ENCODE measurements at places on chromosomes 2 and 18.

GRCh38 chr2:95026471-95027368 lies 1.2 kb downstream of the MAL start:
- no peak for DNase-seq

DNA sequence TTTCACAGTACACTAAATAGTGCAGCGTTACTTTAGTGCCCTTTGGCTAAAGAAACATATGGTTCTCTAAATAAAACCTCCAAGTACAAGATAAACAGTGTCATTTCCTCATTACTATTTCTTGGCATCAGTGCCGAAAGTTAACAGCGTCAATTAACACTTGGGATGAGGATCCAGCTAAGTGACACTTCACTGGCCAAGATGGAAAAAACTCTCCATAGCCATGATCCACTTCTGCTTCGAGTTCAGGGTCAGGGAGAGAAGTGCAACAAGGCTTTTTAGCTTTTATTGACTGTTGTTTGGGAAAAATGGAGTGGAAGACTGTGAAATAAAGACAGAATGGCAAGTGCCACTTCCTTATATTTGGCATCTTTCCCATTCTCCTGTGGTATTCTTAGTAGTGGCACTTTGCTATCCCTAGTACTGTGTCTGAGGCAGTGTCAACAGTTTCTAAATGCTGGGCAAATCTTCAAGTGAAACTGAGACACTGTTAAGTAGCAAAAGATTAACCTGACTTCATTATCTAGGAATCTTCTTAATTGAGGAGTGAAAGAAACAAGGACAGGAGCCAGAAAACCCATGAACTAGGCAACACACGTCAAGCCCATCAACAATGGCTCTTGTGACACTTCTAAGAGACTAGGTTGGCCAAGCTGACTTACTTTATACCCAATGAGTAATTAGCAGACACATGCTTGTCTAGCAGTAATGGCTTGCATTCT lies 222.5 kb upstream of the SESTD1 start:
- DNase-seq: no peak

DNA sequence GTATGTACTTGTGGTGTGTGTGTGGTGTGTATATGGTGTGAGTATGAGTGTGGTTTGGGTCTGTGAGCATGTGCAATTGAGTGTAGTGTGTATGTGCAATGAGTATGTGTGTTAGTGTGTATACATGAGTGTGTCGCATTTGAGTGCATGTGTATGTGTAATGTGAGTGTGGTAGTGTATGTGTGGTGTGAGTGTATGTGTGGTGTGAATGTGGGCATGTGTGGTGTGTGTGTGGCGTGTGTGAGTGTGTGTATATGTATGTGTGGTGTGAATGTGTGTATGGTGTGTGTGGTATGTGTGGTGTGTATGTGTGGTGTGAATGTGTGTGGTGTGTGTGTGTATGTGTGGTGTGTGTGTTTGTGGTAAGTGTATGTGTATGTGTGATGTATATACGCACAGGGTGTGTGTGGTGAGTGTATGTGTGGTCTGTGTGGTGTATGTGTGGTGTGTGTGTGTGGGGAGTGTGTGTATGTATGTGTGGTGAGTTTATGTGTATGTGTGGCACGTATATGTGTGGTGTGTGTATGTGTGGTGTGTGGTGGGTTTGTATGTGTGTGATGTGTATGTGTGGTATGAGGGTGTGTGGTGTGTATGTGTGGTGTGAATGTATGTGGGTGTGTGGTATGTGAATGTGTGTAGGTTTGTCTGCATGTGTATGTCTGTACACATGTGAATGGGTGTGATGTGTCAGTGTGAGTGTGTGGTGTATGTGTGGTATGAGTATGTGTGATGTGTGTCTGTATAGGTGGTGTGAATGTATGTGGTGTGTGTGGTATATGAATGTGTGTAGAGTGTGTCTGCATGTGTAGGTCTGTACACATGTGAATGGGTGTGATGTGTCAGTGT lies 123.4 kb downstream of the DOCK10 start:
- DNase-seq: no peak

GRCh38 chr2:126616606-126617069 lies 39.3 kb upstream of the GYPC start:
- DNase-seq: no peak

GRCh38 chr18:56661360-56662062 lies 10.4 kb downstream of the WDR7 start:
- DNase-seq: no peak

- no peak for DNase-seq
Measured at GRCh38 chr2:239392072-239392357, 8.8 kb downstream of the HDAC4 start.

- no peak for DNase-seq
Measured at GRCh38 chr2:86062043-86062442, 43.6 kb downstream of the POLR1A start.

DNA sequence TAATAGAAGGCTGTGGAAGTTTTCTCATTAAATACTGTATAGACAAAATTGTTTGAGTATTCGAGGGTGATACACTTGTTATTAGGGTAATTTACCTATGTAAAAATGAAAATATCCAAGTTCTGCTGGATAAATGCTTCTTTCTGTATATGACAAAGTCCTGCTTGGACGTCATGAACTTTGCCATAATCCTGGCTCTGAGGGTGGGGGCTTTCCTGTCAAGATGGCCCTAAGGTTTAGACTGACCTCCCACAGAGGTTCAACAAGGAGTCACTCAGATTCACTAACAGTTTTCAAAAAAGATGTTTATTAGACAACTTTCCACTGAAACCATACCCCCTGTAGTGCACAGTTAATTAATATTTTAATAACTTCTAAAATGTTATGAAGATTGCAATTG lies 52.5 kb upstream of the NABP1 start:
- DNase-seq: no peak

- no peak for DNase-seq
Measured at GRCh38 chr2:19796035-19796695, 105.6 kb downstream of the TTC32 start.

DNA sequence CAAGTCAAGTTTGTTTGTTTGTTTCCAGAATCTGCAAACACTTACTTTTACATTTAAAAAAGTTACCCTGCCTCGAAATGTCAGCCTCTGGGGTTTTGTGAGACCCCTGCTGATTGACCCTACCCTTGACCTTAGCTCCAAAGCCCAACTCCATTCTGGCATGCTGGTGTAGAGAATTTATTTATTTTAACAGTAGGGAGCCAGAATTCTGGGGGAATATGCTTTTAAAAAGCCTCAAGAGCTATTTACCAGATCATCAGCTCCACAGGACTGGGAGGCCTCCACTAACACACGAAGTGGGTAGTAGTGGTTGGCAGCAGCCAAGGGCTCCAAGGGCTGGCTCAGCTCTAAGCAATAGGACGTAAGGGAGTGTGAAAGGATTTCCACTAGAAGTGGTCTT lies 23.2 kb upstream of the GREB1L start:
- DNase-seq: no peak

- DNase-seq: no peak
Measured at GRCh38 chr2:198316852-198317396, 512.5 kb downstream of the PLCL1 start.

GRCh38 chr18:45775241-45775676 lies 50.2 kb upstream of the SIGLEC15 start:
- no peak for DNase-seq

DNA sequence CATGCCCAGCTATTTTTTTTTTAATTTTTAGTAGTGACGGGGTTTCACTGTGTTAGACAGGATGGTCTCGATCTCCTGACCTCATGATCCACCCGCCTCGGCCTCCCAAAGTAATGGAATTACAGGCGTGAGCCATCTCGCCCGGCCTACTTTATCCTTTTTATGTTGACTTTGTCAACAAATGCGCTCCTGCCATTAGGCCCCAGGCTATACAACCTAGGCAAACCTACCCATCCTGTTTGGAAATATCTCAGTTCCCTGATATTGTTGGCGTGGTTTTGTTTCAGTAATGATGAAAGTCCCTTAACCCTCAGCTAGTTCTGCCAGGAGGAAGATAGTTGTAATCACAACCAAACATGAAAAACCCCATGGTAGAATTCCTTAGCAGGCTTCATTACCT lies 249.4 kb upstream of the SOX11 start:
- no peak for DNase-seq

DNA sequence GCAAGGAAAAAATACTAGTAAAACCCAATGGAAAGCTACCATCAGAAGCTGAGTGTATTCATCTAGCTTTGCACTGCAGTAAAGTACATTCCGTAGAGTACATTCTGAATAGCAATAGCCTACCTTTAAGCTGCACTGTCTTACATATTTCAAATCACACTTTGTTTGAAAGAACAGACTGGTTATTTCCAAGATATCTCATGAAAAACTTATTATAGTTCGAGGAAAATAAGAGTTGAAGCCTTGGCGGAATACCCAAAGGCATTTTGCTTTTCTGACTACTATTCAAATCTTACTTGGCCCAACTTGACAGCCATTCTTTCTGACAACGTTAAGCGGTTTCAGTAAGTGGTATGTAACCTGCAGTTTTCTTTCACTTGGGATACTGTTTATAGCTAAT lies 177.6 kb downstream of the NRXN1 start:
- no peak for DNase-seq

GRCh38 chr18:57730146-57730545 lies 73.0 kb downstream of the ATP8B1 start:
- DNase-seq: no peak

DNA sequence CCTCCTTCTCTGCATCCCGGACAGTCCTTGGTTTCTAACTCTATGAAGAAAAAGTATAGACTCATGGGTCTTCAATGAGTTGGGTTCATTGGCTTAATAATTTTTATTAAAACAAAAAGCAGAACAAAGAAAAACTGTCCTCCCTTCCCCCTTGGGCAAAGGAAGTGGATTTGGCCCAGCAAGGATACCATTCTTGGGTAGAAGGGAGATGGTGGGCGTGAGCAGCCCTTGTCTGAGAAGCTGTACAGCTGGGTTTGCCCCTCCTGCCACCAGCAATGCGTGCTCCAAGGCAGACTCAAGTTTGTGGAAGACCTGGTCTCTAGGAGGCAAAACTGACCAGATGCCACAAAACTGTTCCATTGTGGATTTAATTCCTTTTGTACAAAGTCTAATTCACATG lies 12.7 kb downstream of the PCARE start:
- DNase-seq: no peak

DNA sequence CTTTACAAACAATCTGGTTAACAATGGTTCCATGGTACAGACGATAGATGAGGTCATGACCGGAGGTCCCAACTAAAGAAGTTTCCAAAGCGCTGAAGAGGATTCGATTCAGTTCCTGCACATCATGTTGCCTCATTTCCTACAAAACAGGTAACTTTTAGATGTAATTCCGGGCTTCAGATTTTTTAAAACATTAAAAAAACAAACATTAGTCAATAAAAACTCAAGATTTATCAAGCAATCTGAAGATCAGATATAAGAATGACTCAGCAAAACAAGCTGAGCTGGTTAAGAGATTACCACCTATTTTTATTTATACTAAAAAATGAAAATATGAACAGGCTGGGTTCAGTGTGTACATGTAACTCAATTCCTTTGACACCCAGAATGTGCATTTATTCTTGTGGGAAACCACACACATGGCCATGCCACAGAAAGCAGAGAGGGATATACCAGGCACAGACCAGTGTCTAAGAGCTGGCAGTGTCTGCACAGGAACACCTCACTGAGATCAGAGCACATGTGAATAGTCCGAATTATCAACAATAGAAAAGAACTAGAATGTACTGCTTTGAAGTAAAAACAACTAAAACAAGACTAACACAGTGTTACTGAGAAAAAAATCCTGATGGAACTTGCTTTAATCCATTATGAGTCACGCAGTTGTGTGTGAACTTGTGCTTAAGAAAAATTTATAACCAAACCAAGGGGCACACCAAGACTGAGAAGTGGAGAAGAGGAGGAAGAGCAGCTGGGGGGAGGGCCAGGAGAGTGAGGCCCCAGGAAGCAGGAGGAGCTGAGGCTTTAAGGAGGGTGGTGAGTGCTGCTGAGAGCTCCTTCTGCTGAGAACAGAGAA lies 9.5 kb downstream of the USP40 start:
- DNase-seq: no peak

DNA sequence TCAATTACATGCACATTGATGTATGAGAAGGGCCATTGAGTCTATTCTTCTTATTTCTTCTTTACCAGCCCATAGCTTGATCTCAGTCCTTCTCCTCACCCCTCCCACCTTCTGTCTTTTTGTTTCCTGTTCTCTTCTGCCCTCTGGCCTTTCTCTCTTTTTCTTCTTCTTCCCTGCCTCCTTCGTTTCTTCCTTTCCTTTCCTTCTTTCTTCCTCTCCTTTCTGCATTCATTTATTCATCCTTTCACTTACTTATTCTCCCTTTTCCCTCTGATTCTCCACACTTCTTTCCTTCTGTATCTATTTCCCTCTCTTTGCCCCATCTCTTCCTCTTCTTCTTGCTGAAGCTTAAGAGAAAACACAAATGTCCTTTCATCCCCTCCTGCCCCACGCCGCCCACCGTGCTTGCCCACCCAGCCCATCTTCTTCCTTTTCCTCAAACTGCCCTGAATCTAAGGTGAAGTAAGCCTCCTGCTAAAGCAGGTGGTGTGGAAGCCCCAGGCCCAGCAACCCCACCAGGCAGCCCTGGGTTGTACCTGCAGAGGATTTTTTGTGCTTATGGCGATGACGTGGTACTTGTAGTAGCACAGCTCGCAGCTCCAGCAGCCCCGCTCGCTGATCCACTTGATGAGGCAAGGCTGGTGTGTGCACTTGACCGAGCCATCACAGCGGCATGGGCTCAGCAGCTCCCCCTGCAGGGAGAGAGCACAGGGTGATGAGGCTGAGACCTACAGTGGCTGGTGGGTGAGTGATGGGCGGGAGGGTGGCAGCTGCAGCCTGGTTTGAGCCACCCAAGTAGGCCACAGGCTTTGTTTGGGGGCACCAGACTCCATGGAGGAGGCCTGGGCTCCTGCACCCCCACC lies 89.0 kb downstream of the MARCHF4 start:
- DNase-seq: no peak

DNA sequence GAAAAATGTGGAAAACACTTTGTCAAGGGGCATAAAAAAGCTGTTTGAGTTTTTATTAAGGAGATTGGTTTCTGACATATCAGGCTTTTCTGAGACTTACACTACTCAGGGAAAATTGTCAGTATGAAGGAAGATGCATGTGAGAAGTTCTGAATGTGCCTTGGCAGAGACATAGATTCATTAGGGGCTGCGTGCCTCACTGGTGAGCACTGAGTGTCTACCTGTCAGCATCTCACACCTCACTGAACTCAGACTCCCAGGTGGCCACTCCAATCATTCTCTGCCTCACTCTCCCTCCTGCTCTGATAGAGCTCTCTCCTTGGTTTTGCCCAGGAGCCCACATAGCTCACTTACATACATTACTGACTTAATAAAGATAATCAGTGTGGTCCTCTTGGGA lies 372.6 kb downstream of the LRRTM4 start:
- no peak for DNase-seq

DNA sequence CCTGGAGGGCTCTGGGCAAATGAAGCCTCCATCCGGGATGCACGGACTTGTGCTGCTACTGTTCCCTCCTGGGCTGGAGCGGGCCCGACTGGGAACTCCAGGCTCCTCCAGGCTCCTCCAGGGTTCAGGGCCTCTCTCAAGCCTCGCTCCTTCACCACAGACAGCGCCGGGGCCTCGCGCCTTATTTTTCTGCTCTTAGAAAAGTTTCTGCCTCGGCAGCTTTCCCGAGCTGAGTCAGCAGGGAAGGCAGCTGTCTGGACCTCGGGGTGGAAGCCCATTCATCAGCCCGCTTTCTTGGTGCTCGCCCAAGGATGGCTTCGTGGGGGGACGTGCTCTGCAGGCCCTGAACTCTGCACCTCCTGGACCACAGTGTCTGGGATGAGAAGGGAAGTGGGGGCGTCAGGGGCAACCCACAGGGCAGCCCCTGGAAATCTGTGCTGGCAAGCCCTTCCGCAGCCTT lies 12.9 kb upstream of the TEX51 start:
- no peak for DNase-seq
